Heart left ventricle (tissue), 16 donors: ENCODE measurements at places on chromosomes 3 and 15. TPM values are rescaled to one million over a fixed set of nuclear protein-coding genes. Genes with fewer than 3 reads are reported as not detected.

DNA sequence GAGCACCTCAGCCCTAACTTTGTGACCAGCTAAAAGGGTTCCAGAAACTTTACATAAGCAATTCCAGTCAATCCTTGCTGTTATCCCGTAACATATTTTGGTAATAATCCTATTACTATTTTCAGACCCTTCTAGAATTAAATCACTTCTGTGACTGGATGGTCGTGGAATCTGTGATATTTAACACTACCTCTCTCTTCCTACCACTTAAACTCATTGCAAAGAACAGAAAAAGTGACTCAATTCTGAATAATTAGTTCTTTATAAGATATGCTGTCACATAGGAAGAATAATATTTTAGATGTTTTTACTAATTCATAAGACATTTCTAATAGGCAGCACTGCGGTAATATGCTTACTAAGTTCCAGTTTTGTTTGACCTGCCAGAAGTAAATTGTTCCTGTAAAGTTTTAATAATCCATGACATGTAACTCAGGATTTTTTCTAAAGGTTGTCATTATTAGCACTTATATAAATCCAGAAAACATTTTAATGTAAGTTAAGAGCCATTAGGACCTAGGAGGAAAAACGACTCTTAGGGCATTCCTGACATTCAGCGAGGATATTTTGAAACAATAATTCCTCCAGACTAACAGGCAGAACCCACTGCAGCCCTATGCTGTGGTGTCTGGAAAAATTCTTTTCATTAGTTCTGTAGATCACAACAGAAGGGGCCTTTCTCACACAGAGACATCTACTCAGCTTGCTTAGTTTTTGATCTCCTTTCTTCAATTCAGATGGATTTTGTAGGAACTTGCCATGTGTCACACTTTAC, 113.3 kb upstream of the MBNL1 start:
- DNase-seq: no peak

DNA sequence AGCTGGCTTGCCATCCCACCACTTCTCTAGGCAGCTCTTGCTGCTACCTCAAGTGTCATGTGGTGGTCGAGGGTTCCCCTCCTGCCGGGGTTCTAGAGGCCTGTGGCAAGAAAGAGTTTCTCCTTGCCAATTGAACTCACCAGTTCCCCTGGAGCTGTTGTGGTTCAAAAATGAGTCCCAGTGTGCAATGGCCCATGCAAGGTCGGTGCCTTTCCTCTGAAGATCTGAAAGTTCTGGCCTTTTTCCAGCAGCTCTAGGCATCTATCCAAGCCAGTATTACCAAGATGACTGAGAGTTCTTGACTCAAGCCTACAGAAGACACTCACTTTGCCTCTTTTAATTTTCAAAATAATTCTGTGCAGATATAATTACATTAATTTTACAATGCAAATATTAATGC, 163.6 kb downstream of the KCNMB2 start:
- no peak for DNase-seq

CD86 gene
- 0.86 TPM for polyA plus RNA-seq

GRCh38 chr3:132180337-132180791, 136.8 kb upstream of the ACP3 start:
- DNase-seq: no peak

GRCh38 chr3:72977060-72977808, 19.4 kb upstream of the PPP4R2 start:
- no peak for DNase-seq

DNA sequence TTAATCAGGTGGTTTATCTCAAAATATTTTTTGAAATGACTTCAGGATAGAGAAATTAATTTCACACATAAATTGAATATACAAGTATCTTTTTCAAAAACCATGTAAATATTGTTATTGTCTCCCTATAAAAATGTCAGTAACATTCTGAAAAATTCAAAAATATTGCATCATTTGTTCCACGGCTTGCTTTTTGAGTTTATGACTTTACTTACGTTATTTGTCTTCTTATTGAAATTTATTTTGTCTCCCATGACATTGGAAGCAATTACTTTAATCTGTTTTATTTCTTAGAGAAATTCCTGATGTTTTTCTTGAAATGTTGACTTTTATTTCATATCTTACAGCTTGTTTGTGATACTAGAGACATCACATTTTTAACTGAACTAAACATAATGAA, 56.9 kb upstream of the P2RY1 start:
- DNase-seq: no peak

CHRD gene
- 6.3 TPM for polyA plus RNA-seq

- DNase-seq: peak; percentile 52
These were observed 158.7 kb downstream of the GHSR start for GRCh38 chr3:172289583-172289982.

DNA sequence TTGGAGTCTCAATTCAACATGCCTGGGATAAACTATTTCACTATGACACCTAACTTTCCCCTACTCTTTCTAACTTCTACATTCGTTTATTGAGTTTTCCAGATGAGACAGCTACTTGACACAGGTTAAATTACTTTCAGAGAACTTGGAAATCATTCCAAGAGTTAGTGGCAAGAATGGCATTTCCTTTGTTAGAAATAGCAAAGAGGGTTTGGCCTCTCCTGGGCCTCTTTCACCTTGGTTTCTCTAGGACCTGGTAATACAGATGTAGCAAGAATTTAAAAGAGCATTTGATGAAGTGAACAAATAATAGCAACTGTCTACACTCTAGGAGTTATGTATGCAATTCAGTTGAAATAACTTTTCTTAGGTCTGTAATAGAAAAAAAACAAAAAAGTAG, 748.9 kb downstream of the MECOM start:
- DNase-seq: no peak

DNA sequence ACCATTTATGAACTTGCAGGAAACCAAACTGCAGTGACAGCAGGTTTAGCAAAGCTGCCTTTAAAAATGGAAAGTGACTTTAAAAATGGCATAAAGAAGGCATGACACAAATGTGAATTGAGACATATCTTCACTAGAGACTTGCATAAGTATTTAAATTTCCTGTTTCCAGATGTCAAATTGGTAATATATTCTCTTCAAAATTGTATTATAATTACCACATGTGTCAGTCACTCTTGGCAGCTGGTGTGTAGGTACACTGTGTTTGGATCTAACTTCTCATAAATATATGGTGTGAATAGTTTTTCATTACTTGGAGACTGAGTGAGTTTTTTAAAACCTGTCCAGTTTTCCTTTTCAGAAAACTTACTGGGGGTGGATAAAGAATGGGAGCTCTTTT, 636.2 kb upstream of the SGO1 start:
- DNase-seq: no peak

- no peak for DNase-seq
These were observed 57.3 kb downstream of the DIPK2A start for GRCh38 chr3:144028798-144029411.

GRCh38 chr3:169365993-169366915, 297.3 kb downstream of the MECOM start:
- no peak for DNase-seq

GRCh38 chr15:44711743-44712345, 527 bp downstream of the B2M start:
- DNase-seq: peak; percentile 55

- no peak for DNase-seq
These were observed 24.2 kb downstream of the STARD5 start for GRCh38 chr15:81299630-81300273.

- peak; percentile 10 for DNase-seq
These were observed 195.6 kb downstream of the TCF12 start for GRCh38 chr15:57114070-57114469.

CHST13 gene
- 0.07 TPM for polyA plus RNA-seq

DNA sequence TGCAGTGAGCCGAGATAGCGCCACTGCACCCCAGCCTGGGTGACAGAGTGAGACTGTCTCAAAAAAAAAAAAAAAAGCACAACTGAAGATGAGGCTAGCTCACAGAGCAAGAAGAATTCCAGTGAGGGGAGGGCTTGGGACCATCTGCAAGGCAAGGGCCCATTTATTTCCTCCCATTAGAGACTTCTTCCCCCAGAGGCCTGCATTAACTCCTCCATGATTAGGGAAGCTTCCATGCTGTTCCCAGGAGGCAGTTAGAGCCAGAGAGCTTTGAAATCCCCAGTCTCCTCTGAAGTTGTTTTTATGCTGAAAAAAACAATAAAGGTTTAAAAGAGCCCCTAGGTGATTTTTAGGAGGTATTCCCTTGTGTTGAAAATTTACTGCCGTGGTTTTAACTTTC, 54.3 kb upstream of the ADCY5 start:
- DNase-seq: no peak

PARP15 gene
- polyA plus RNA-seq: 0.21 TPM

DNA sequence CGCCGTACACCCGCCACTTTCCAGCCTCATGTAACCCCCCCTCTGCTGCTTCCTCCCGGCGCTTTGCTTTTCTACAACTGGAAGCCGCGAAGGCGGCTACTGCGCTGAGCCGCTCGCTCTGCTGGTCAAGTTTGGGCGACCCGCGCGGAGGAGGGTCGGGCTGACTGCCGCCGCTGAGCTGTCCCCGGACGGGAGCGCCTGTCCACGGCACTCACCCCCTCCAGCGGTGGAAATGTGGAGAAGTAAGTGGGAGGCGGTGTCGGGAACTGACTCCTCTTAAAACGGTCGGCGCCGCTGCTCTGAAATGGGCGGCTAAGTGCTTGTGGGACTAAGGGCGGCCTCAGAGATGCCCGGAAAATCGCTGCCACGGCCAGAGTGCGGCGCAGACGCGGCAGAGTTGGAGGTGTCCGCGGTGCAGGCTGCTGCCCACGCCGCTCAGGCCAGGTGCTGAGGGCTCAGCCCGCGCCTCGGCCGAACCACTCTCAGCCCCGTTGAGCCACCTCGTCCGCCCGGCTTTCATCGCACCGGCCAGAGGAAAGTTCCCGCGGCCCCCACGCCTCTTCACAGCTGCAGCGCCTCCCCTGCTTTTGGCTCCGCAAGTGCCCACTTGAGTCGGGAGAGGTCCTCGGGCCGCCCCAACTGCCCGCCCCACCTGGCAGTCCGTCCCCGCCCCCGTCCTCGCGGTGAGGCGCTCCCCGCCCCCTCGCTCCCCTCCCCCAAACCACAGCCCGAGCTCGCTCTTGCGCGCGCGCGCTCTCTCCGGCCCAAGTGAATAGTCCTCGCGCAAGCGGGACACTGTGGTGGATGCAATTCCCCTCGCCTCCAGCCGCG, at the start of gene EPHA6:
Gene EPHA6 (plus strand): TSS at position 775 of the 831 bp plus-strand sequence.
- DNase-seq: peak; percentile 20

GRCh38 chr3:150653110-150653561, 50.0 kb downstream of the SELENOT start:
- no peak for DNase-seq

MYZAP gene
- polyA plus RNA-seq: 280 TPM

- DNase-seq: no peak
These were observed 5.1 kb downstream of the PPP1R2 start for GRCh38 chr3:195537995-195538394.

GRCh38 chr3:44612678-44613077, 12.2 kb upstream of the ZNF197 start:
- DNase-seq: no peak
